ENCODE measurements at places on chromosomes 11 and 22.

- peak; percentile 89 for DNase-seq
These were observed 340.1 kb downstream of the MN1 start for GRCh38 chr22:27461470-27461869.

- DNase-seq: no peak
These were observed 89.3 kb upstream of the CHRM4 start for GRCh38 chr11:46480909-46481308.

- no peak for DNase-seq
These were observed 4.0 kb upstream of the OR56A3 start for GRCh38 chr11:5937868-5938602.

DNA sequence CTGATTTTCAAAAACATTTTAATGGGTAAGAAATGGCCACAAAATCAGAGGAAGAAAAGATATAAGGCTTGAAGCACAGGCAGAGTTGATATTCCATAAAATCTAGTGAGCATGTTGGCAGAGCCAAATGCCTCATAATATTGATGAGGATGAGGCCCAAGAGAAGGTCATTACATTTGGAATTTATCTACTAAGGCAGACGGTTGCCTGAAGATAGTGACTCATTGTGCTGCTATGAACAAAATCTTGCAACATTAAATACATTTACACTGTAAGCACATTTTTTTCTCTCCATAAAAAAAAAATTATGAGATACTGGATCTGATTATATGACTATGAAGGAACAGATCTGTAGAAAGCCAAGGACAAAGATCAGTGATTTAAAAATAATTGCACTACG lies 881.4 kb upstream of the CHORDC1 start:
- DNase-seq: peak; percentile 7

DNA sequence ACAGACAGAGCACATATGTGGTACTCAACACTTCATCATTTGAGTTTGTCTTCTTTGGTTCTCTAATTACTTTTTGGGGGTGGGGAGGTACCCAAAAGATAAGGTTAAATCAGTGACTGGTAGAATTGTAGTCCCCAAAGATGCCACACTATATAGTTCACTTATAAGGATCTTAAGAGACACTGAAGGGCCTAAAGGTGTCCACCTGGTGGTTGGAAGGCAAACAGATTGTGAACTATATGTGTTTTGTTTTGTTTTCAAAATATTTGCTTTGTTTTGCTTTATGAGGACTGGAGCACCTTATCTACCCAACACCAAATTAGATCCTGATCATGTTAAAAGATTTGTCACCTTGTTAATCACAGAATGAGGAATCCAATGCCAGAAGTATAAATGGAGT lies 136.1 kb downstream of the DCDC1 start:
- no peak for DNase-seq

DNA sequence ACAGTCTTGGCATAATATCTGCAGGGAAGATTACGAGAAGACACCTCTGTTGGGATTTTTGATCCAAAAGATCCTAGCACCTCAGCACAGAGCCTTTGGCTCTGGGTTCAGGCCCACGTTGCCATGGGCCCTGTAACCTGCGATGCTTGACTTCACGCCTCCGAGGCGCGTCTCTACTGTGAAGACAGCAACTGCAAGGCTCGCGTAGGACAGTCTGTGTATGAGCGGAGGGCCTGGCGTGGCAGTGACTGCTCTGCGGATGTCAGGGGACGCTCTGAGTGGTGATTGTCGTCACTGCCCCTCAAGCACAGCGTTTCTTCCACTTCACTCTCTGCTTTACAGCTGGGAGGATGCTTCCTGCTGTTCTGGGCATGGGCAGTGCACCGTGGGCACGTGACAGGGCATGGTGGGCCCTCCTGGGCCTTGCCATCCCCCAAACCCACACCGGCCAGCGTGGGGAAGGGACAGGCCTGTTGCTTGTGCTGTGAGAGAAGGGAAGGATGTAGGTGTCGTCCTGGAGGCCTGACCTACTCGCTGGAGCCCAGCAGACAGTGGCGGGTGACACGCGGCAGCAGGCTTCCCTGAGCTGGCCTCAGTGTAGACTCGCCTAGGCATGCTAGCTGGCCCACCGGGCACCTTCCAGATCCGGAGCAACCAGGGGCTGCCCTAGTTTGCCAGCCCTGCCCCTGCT lies 26.5 kb downstream of the GLB1L2 start:
- DNase-seq: no peak

DNA sequence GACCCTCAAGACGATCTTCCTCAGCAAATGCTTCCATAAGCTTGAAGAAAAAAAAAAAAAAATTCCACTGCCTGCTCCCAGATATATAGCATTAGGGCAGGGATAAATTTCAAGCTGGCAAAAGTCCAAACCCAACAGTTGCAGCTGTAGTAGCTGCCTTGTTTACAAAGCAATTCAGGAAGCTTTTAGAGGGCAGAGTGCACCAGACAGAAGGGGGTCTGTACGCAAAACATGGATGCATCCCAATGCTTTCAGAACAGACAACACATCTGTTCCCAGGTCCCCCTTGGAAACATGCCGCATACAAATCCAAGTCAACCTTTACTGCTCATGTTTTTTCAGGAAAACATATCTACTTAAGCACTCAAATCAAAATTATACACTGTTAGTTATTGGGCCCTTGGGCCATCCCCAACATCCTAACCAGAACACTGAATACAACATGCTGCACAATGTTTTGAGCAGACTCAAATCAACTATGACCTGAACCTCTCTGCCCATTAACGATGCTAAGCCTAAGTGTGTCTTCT lies 94.5 kb downstream of the CADM1 start:
- no peak for DNase-seq

- no peak for DNase-seq
These were observed 558.7 kb downstream of the INSC start for GRCh38 chr11:15673408-15673831.

DNA sequence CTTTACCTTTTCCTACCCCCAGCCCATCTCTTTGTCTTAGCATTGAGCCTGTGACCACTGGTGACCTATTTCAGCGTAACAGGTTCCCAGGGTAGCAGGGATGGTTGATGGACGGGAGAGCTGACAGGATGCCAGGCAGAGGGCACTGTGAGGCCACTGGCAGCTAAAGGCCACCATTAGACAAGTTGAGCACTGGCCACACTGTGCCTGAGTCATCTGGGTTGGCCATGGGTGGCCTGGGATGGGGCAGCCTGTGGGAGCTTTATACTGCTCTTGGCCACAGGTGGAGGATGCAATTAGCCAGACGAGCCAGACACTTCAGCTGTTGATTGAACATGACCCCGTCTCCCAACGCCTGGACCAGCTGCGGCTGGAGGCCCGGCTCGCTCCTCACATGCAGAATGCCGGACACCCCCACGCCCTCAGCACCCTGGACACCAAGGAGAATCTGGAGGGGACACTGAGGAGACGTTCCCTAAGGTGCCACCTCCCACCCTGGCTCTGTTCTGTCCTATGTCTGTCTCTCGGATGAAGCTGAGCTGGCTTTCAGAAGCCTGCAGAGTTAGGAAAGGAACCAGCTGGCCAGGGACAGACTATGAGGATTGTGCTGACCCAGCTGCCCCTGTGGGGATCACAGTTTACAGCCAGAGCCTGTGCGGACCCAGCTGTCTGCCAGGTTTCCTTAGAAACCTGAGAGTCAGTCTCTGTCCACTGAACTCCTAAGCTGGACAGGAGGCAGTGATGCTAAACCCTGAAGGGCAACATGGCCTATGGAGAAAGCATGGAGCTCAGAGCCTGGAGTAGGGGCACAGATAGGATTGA lies 29.8 kb downstream of the PIK3IP1 start:
- no peak for DNase-seq

GRCh38 chr11:38824573-38824972 lies 2226.5 kb upstream of the RAG2 start:
- no peak for DNase-seq

All from GM03348 (cell line).